ENCODE measurements at places on chromosomes 13 and 19.

DNA sequence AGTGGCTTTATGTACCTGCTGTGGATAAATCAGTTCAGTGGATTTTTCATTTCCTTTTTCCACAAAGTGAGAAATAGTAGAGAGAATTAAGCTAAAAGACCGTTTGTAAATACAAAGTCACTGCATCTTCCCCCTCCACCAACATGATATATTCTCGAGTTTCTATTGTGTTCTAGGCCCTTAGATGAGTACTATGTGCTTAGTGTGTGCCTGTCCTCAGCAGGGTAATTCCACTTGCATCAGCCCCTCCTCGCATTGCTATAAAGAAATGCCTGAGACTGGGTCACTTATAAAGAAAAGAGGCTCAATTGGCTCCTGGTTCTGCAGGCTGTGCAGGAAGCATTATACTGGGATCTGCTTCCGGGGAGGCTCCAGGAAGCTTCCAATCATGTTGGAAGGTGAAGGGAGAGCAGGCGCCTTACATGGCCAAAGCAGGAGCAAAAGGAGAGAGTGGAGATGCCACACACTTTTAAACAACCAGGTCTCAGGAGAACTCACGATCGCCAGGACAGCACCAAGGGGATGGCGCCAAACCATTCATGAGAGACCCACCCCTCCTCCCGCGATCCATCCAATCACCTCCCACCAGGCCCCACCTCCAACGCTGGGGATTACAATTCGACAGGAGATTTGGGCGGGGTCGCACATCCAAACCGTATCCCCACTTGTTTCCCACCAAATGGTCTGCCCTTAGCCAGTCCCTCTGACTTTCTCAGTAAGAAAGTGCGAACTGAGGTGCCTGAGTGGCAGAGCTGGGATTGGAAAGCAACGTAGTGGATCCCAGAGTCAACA lies 102.3 kb upstream of the ABCC4 start:
- DNase-seq: no peak

GRCh38 chr13:113884821-113885220 lies 20.9 kb upstream of the GAS6 start:
- DNase-seq: no peak

GRCh38 chr13:99339230-99339721 lies 32.1 kb upstream of the GPR183 start:
- no peak for DNase-seq

GRCh38 chr19:58395220-58395978 lies at the start of gene RNF225:
Gene RNF225 (plus strand): TSS chr19:58395656. CDS start chr19:58396090, 434 bp downstream.
- no peak for DNase-seq

DNA sequence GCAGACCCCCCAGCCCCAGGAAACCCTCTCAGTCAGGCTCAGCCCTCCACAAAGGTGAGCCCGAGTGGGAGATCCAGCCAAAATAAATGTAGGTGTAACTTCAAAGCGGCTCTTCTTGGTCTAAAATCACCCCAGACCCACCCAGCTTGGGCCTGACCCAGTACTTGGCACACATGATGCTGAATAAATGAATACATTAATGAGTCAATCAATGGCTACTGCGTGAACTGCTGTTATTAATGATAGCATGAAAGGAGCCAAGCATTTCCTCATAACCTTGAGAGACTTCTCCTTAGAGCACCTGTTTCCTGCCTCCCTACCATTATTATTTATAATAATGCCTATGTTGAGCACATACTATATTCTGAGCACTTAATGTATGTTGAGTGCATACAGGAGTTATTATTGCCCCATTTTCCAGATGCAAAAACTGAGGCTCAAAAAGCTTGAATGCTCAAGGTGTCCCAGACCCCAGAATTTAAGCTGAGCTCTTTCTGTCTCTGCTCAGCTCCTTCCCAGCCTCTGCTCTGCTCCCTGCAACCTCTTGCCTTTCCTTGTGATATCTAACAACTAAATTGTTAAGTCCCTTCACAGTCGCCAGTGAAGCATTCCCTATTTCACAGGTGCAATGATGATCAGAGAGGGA lies 4.3 kb downstream of the NOTCH3 start:
- no peak for DNase-seq

- no peak for DNase-seq
Measured at GRCh38 chr19:8528500-8528899, 14.5 kb upstream of the ZNF414 start.
